ENCODE measurements at places on chromosomes 5 and 9. TPM values are rescaled to one million over a fixed set of nuclear protein-coding genes. Genes with fewer than 3 reads are reported as not detected.

Gene FST
- total RNA-seq, result 17.1 TPM

Gene NDST1
- total RNA-seq, result 104 TPM

Gene ZNF618
- 4.9 TPM for total RNA-seq

Gene PCDHGA10
- total RNA-seq, result 6.0 TPM

Gene UGT3A1
- not detected for total RNA-seq

Gene GPRIN1
- 0.34 TPM for total RNA-seq

Gene SLC6A3
- total RNA-seq, result not detected

Gene BHMT2
- total RNA-seq, result 78.2 TPM

Gene ACTBL2
- total RNA-seq, result not detected

Gene ARRDC3
- 72.2 TPM for total RNA-seq

Gene KCNV2
- not detected for total RNA-seq
